MV-4-11 (cell line): ENCODE measurements at places on chromosomes 5 and 9.

GRCh38 chr5:29321591-29321990, 1871.9 kb upstream of the CDH6 start:
- DNase-seq: no peak

DNA sequence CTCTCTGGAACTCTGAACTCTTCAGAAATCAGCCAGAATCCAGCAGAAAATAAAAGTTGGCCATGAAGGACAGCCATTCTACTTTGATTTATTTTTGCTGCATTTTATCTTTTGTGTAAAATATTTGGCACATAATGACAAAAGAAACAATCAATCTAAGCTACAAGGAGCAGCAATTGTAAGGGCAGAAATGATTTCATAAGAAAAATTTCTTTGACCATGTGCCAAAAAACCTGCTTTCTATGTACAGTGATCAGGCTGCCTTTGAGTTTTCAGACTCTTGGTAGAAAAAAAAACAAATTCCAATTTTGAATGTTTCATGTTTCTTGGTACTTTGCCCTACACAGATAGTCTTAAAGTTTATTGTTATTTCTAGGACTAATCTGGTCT, 69.8 kb upstream of the SLC1A3 start:
- no peak for DNase-seq

DNA sequence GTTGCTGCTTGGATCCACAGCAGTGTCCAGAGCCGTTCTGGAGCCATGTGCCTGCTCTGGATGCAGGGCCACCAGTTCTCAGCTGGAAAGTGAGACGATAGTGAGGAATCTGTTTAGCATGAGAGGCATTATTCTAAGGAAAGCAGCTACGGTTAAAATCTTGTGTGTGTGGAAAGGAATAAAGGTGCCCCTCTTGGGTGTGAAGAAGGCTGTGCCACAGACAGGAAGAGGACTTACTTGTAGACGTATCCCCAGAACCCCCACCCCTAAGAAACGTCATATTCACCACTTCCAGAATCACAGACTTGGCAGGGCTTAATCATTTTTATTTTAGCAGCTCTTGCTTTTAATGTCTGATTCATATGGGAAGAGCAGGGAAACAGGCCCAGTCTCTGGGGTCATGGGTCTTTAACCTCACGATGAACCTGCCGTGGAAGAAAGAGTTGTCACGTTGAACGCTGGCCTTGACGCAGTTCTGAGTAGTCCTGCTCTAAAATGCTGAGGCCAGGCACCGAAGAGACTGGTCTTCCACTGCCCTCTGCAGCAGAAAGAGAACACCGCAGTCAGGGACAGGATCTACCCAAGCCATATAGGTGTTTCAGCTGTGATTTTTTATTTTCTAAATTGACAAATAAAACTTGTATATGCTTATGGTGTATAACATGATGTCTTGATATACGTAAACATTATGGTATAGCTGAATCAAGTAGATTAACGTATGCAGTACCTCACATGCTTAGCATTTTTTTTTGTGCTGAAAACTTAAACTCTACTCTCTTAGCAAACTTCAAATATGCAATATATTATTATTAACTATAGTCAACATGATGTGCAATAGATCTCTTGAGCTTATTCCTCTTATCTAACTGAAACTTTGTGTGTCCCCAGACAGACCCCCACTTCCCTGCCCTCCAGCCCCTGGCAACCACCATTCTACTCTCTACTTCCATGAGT, 38.8 kb downstream of the CARTPT start:
- DNase-seq: peak; percentile 9

GRCh38 chr9:110036286-110036685, 171.7 kb downstream of the C9orf152 start:
- DNase-seq: no peak

DNA sequence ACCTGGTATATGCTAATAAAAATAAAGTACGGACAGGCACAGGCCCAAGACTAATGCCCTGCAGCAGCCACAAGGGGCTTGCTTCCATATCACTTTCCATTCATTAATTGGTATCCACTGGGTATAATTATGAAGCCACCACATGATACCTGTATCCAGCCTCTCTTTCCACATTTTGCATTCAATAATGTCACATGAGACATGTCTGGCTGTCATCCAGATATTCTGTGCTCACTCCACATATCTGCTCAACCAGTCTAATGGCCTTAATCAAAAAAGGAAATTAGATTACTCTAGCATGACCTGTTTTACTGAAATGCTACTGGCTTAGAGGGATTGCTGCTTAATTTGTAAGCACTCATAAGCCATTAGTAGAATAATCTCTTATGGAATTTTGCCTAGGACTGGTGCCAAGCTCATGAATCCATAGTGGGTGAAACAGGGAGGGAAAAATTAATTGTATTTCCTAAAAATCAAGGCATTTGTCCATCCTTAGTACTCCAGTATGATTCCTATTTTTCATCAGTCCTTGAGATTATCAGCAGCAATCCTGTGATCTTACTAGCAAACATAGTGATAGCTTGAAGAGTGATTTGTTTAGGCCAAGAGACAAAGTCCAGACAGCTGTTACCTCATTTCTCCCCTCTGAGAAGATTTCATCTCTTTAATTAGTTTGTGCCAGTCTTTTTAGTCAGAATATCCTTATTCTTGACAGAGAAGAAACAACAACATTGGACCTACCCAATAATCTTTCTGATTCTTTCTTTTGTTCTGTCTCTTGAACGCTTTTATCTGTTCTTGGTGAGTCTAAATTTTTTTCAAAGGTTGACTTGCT, 119.2 kb upstream of the ABCA1 start:
- no peak for DNase-seq

GRCh38 chr5:31427013-31427723, 104.7 kb downstream of the DROSHA start:
- no peak for DNase-seq

GRCh38 chr9:81878530-81878929, 49.7 kb upstream of the SPATA31D4 start:
- DNase-seq: no peak

DNA sequence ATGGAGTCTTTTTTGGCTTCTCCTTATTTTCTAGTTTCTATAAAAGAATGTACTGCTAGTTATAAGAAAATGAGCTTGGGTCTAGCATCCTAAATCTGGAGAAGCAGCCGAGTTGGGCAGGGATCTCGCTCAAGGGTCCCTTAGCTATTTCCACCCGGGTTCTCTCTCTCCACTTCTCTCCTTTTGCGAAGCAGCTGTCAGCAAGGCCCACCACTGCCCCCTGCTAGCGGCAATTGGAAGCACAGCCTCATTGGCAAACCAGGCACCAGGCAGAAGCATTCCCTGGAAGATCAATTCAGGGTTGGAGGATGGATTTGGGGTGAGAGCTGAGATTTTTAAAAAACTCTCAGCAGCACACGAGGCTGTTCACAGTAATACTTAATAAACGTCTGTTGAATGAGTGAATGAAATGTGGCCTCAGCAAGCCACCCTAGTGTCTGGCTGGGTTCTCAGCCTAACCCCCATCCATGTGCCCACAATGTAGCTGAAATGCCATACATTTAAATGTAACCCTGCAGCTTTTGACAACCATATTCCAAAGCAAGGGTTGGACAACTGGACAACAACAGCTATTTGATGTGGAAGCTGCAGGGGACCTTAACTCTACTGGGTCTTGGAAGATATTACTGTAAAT, 34.6 kb upstream of the TNIP1 start:
- DNase-seq: peak; percentile 44

DNA sequence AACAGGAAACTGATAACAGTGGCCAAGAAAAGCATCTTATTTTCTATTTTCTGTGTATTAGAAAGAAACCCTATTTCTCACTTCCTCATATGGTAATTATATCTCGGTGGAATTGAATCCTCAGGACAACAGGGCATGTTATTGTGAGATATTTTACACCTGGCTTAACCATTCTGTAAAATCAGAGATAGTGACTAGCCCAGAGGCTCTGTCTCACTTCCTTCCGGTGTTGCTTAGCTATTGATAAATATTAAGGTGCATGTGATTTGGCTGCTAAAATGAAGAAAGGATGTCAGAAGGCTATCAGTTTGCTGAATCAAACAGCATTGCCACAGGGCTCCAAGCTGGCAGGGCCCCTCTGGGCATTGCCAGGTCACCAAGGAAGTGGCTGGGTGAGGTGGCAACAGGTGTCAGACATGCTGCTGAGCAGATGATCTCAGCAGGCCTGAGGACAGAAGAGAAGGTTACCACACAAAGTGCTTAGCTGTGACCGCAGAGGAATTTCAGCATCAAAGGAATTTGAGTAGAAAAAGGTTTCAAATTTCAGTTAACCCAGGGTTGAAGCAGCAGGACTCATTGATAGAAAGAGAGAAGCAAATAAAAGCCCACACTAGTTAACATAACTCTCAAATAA, 330.7 kb downstream of the PDE4D start:
- DNase-seq: no peak

DNA sequence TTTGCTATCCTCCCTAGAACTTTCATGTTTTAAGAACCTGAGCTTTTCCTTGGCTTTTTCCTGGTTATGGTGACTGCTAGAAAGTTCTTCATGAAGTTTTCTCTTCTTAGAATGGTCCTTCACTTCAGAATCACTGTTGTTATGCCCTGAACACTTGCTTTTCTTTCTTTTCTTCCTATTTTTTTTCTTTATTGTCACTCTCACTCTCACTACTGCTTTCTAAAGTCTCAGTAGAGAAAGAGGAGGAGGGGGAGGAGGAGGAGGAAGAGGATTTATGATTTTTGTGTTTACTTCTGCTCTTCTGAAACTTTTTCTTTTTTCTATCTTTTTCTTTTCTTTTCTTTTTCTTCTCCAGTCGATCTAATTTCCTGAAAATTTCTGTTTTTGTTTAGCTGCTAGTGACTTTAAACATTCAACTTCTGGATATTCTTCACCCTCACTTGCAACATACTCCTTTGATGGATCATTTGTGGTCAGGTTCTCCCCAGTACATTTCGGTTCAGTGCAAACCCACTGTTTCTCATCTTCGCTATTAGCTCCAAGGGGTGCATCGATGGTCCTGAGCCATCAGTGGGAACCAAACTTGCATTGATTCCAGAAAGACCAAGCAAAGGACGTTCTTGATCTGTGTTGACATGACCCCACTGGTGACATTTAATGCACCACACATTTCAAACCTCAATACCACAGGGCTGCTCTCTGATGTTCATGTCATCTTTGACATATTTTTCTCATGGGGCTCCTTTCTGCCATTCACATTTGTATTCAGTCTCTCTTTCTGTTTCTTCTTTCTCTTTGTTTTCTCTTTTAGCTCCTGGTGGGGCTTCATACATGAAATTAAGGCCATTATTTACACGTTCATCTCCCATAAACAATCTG, 81.6 kb upstream of the HAND1 start:
- peak; percentile 69 for DNase-seq

DNA sequence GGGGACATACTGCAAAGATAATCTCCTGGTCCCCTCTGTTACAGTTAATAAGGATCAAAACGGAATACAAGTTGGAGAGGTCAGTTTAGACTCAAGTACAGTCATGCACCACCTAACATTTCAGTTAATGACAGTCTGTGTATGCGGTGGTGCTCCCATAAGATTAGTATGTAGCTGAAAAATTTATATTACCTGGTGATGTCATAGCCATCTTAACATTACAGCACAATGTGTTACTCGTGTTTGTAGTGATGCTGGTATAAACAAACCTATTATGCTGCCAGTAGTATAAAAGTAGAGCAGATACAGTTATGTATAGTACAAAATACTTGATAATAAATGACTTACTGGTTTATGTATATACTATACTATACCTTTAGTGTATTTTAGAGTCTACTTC, 207.9 kb downstream of the GDNF start:
- DNase-seq: no peak

GRCh38 chr5:114953565-114953964, 216.1 kb downstream of the TRIM36 start:
- DNase-seq: peak; percentile 93

GRCh38 chr5:121660142-121660541, 191.5 kb upstream of the FTMT start:
- no peak for DNase-seq

- no peak for DNase-seq
These were observed 68.3 kb downstream of the HTR4 start for GRCh38 chr5:148585988-148586387.

- no peak for DNase-seq
These were observed 142.8 kb downstream of the GADD45G start for GRCh38 chr9:89747596-89747995.

GRCh38 chr5:133698646-133699526, 86.5 kb upstream of the FSTL4 start:
- DNase-seq: no peak

DNA sequence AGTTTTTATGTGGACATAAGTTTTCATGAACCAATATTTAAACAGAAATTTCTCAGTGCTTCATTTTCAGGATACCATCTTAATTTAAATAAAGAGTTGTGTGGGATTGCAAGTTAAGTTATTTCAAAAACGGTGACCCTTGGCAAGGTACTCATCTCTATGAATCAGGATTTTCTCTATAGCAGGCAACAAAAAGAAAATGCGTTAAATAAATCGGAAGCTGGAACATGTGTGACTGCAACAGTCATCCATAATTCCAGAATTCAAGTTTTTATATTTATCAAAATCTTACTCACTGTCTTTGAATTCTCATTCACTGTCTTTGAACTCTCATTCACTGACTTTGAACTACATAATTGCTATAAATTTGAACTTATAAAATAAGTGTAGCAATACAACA, 5.8 kb upstream of the RECK start:
- no peak for DNase-seq

DNA sequence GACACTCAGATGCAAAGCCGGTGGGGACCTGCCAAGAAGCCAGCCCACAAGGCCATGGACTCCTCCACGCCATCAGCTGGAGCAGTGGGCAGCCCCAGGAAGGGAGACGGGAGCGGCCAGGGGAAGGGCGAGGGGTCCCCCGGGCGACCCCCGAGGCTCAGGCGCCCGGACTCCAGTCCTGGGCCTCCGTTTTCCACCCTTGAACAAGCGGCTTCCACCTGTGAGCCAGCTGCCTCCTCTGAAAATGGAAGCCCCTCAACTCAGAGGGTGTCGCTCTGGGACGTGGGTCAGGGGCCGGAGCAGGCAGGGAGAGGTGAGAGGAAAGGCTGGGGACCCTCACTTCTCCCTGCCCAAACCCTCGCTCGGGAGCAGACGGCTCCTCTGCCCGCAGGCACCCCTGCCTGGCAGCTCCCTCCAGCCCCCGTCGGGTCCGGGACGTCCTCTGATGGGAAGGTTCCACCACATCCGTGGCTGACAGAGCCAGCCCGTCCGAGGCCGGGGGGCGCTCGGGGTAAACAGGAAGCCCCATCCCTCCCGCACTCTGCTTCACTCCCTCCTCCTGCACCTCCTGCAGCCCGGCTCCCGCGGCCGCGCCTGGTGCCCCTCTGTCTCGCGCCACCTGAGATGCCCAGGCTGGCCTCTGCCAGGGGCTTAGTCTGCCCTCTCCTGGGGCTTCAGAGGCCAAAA, 3.7 kb upstream of the EGFL7 start:
- no peak for DNase-seq

GRCh38 chr9:113397203-113397631, 3.9 kb downstream of the ALAD start:
- no peak for DNase-seq
